ENCODE measurements at places on chromosomes 6 and 20. TPM values are rescaled to one million over a fixed set of nuclear protein-coding genes. Genes with fewer than 3 reads are reported as not detected.

Gene UFL1
- 21.2 TPM for total RNA-seq

DNA sequence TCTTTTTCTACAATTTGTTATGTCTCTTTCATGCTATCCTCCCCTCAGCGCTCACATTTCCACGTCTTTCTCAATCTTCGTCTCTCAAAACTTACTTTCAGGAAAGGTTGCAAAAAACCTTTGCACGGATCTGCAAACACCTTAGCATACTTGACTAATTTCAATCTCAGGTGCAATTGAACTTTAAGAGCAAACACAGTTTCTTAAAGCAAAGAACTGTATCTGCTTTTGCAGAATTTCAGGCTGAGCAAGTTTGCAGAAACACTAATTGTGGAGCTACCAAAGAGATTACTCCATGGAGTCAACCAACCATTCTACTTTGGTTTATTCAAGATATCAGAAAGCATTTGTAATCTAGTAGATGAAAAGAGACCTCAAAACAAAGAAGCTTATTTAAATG lies 668.2 kb upstream of the MARCKS start:
- no peak for DNase-seq

Gene DACT2
- not detected for total RNA-seq

Gene FOXQ1
- total RNA-seq, result not detected

Gene ZFP57
- not detected for total RNA-seq

DNA sequence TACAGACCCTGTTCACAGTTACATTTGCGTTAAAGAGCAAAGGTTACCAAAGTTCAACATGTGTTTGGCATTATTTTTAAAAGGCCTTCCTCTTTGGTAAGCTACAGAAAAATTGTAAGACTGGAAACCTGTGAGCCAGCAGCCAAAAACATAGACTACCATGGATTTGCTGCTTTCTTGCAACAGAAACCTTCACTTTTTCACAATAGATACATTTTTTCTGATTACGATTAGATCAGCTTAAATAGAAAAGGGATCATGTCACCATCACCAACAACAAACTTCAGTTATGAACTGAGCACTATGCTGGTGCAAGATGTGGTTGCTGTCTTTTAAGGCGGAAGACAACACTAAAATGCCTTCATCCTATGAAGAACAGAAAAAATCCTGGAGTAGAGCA lies 112.3 kb upstream of the MARCKS start:
- DNase-seq, result no peak

GRCh38 chr6:137926985-137927384 lies 59.9 kb downstream of the TNFAIP3 start:
- no peak for DNase-seq

GRCh38 chr6:79146421-79146820 lies 68.4 kb upstream of the PHIP start:
- DNase-seq, result no peak

Gene LY6G6D
- not detected for total RNA-seq

GRCh38 chr20:37407019-37407566 lies 61.2 kb downstream of the SRC start:
- no peak for DNase-seq

DNA sequence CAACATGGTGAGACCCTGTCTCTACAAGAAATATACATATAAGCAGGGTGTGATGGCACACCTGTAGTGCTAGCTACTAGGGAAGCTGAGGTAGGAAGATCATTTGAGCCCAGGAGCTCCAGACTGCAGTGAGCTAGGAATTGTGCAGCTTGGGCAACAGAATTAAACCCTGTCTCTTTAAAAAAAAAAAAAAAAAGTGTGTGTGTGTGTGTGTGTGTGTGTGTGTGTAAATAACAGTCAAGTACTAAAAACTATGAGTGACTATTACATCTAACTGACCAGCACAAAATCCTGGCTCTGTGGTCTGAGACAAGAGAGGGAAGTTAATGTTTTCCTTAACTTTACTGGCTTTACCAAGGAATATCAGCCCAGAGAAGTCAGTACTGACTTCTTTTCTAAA lies 32.8 kb downstream of the REPS1 start:
- DNase-seq, result no peak

GRCh38 chr20:36084897-36085613 lies 69.5 kb upstream of the EPB41L1 start:
- no peak for DNase-seq

DNA sequence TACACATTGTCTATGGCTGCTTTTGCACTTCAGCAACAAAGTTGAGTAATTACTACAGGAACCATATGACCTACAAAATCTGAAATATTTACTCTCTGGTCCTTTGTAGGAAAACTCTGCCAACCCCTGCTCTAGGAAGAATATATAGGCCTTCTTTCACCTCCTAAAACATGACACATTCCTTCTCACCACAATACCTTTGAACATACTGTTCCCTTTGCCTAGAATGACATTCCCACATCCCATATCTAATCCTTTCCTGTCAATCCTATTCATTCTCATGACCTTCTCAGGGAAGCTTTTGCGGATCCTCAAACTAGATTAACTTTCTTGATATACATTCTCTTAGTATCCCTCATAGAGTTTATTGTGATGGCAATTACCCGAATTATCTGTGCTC lies 18.0 kb upstream of the NCOA6 start:
- DNase-seq, result no peak

- no peak for DNase-seq
These were observed 211.0 kb downstream of the NFATC2 start for GRCh38 chr20:51331481-51331880.

Gene HCRTR2
- not detected for total RNA-seq

- no peak for DNase-seq
These were observed 243.1 kb downstream of the PKHD1 start for GRCh38 chr6:51844336-51844735.

DNA sequence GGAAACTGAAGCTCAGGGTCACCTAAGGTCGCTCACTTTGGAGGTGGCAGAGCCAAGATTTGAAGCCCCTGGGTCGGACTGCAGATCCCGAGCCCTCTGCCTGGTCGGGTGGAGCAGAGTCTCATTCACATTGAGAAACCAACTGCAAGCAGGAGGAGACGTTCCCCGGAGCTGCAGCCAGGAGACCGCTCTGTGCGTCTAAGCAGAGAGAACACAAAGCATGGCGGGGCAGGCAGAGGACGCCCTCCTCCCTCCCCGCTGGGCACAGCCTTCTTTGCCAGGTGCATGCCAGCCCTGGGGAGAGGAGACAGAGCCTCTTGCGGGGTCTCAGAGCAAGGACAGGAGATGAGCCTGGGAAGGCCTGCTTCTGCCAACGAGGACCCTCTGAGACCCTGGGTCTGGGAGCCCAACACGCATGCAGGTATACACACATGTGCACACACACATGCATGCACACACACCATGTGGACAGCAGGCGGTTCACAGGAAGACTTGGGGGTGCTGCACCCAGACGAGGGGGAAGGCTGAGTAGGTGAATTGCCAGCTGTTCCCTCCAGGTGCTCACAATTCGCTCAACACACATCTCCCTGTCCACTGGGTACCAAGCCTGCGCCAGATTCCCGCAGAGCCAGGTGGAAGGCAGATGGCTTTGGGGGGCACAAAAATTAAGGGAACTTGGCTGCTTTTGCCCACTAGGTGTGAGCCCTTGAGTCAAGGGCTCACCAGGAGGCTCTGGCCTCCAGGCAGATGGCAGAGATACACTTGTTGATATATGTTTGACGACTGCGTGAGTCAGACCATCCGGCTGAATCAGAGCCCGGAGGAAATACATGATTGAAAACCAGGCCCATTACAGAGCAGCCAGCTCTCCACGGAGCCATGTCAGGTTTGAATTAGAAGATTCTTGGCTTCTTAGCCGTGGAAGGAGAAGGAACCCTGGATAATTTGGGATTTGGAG lies 5.5 kb upstream of the NTSR1 start:
- peak; percentile 78 for DNase-seq

- DNase-seq, result peak; percentile 57
These were observed 10.1 kb downstream of the MAP3K5 start for GRCh38 chr6:136782021-136782770.

DNA sequence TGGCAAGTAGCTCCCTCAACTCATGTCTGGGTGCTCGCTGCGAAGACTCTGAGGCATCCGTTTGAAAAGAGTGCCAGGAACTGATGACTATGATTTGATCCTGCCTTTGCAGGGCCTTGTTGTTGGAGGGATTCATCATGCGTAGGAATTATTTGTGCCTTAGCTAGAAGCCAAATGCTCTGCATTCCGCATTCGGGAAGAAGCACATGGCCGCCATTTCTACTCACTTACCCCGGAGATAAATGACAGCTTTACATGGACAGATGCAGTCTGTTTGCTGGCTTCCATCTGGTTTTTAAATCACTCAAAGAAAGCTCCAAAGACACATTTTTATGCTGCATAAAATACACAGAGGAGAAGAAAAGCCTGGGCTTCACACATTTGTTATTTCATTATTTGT lies 363.3 kb upstream of the CDH4 start:
- DNase-seq, result no peak

GRCh38 chr20:59482351-59483187 lies 121.8 kb upstream of the PHACTR3 start:
- no peak for DNase-seq

DNA sequence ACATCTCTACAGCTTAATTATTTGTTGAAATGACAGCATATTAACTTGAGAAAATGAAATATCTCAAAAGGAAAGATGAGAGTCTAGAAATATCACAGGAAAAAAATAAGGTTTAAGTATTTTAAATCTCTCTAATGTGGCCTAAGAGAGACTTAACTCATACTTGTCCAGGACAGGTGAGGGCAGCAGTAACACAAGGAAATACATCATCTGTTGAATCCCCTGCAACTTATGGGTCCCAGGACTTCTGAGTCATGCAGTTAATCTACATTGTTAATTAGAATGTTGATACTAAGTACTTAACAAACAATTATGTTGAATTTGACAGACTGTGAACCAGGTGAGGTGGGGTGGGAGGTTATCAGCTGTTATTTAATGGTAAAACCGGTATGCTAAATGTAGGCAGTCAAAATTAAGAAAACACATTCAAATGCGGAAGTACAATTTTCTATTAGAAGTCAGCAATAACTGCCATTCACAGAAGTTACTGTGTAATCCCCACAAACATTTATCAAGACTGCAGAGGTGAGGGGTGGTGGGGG lies 87.9 kb downstream of the CEP57L1 start:
- DNase-seq, result no peak

DNA sequence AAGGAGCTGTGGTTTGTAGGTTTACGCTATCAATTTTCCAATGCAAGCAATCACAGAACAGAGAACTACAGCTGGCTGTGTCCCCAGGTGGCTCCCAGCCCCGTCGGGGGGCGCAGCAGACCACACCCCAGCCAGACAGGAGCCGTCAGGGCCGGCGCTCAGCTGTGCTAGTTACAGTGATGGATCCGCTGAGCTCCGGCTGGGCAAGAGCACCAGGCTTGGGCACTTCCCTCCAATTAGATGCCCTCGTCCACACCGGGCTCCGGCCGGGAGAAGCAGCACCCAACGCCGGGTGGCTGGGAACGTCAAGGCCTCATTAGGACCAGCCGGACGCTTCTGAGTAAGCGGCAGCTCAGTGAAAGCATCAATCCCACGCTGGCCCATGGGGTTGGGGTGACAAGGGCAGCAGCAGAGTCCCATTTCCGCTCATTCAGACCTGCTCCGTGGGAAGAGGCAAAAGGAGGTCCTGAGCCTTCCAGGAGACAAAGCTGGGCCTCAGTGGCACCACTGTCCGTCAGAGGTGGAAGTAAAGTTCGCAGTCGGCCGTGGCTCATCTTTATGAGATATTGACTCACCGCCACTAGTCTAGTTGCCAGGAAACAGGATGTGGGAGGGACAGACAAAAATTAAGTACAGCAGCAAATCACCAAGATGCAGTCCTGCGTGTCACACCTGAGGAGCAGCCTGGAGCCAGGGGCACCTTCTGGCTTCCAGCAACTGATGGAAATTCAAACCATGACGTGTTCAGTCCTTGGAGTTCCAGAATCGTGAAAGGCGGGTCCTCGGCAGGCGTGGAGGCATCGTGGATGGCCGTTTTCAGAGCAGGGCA lies 164.1 kb downstream of the TAF4 start:
- no peak for DNase-seq

- DNase-seq, result no peak
These were observed 18.8 kb upstream of the TBC1D20 start for GRCh38 chr20:481167-481566.

GRCh38 chr6:137237413-137238170 lies 18.4 kb upstream of the IFNGR1 start:
- peak; percentile 82 for DNase-seq

- DNase-seq, result no peak
These were observed 103.3 kb downstream of the FIG4 start for GRCh38 chr6:109794201-109794923.

- no peak for DNase-seq
These were observed 40.4 kb downstream of the IRF4 start for GRCh38 chr6:431986-432385.

- DNase-seq, result no peak
These were observed 497.8 kb upstream of the ARID1B start for GRCh38 chr6:156279261-156279969.

Gene TASP1
- total RNA-seq, result 9.2 TPM

GRCh38 chr20:25195962-25196785 lies 662 bp downstream of the ENTPD6 start:
- no peak for DNase-seq

- no peak for DNase-seq
These were observed 3.5 kb downstream of the STAU1 start for GRCh38 chr20:49184691-49185070.

DNA sequence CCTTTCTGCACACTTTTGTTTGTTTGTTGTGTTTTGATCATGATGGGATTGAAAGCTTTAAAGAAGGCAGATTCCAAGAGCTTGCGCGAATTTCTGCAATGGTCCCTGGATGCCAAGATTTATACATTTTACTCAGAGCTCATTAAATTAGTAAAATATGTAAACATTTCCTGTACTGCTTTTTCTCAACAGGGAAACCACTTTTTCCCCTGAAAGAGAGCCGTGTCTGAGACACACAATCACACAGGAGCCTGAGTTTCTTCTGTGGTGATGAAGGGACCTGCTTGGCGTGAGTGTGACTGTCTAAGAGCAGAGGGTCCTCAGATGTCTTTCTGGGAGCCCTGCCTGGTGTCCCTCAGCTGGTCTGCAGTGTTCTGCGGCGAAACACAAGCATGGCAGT lies 12.1 kb upstream of the TAGAP start:
- DNase-seq, result no peak

Gene GPR6
- total RNA-seq, result not detected

DNA sequence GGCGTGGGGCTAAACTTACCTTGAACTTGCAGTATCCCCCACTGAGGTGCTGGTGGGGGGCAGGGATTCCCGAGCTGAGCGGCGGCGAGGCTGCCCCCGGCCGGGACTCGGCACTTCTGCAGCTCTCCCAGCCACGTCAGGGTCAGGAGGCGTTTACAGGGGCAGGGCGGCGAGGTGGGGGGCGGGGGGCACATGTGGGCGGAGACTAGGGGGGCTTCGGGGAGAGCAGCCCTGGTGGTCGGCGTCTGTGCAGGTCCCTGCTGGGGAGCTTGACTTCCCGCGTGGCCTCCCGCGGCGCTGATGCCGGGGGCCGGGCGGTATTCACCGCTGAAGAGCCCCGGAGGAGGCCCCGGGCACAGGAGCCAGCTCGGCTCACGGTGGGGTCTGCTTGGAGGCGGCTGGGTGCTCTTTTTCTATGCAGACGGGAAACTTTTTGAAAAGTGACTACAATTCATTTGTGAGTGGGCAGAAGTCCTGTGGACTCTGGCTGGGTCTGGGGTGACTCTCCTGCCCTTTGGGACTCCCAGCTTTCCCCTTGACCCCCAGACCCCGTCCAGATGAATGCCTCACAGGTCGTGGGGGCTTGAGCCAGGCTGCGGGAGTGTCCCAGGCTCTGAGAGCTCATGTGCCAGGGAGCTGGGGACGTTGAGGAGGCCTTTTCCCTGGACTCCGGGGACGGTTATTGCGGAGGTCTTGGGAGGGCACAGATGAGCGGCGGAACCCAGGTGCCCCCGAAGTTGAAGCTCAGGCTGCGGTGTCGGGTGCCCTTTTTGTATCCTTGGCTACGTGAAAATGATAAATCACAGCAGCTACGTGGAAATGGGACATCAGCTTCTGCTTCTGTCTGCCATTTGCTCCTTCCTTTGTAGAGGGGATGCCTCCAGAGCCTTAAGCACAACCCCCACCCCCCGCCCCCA lies 75.9 kb upstream of the GATA5 start:
- no peak for DNase-seq

All from pulmonary artery endothelial cell (primary cell).